Right ventricle myocardium inferior (tissue), 1 donor: ENCODE measurements at places on chromosomes 3 and 15.

- DNase-seq, result no peak
These were observed 197.3 kb upstream of the LINGO1 start for GRCh38 chr15:77830051-77830468.

- DNase-seq, result no peak
These were observed 102.0 kb downstream of the CMSS1 start for GRCh38 chr3:99919694-99920093.

DNA sequence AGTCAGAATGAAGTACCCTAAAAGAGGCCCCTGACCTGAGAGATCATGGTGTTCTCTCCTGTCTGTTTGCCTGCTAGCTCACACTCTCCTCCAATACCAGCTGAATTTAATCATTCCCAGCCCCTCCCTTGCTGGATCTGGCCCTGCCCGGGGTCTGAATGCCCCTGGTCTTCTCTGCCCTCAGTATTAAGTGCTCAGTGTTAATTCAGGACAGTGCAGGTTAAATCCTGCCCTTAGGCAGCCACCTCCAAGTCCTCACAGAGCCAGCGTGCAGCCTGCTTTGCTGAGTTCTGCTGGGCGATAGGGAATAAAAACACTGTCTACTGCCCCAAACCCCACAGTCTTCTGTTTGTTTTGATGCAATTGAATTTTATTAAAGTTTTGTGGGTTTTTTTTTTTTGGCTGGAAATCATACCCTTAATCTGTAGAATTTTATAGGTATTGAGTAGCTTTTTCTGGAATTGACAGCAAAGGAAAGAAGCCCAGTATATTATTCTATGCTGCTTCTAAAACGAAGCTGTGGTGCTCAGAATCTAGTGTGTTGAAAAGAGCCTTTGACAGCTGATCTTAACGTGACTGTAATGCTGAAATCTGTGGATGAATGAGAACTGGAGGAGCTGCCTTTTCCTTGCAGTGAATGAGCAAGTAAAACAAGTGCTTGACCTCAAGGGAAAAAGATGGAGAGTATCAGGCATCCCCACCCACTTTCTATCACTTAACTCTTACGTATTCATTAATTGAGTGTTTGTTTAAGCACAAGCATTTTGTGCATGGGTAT, 12.3 kb upstream of the BDH1 start:
- DNase-seq, result no peak

DNA sequence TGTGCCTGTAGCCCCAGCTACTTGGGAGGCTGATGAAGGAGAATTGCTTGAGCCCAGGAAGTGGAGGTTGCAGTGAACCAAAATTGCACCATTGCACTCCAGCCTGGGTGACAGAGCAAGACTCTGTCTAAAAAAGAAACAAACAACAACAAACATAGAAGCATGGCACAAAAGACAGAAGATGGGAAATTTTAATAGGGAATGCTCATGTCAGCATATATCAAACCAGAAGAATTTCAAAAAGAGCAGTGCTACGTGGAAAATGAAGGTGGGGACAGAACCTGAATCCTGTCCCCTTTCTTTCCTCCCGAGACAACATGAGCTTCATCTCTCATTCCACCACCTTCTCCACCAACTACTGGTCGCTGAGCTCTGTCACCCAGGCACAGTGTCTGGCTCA, 46.3 kb upstream of the MFGE8 start:
- DNase-seq, result no peak

DNA sequence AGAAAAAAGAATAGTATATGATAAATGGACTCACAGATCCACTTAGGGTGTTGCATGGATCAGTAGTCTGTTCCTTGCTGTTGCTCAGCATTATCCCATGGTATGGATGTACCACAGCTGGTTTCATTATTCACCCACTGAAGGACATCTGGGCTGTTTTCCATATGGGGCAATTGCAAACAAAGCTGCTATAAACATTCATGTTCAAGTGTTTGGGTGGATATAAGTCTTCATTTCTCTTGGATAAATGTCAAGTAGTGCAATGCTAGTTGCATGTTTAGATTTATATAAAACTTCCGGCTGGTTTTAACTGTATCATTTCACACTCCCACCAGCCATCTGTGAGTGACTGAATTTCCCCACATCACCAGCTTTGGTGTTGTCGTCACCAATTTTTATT, 137.7 kb downstream of the ASB7 start:
- DNase-seq, result no peak
